ENCODE measurements at places on chromosomes 12 and 14. TPM values are rescaled to one million over a fixed set of nuclear protein-coding genes. Genes with fewer than 3 reads are reported as not detected.

C12orf50 gene
- not detected for total RNA-seq

PTPRQ gene
- not detected for total RNA-seq

GARIN6 gene
- total RNA-seq, result not detected

TSPAN19 gene
- total RNA-seq, result 0.32 TPM

C1QL4 gene
- total RNA-seq, result 8.1 TPM

SELPLG gene
- 1.2 TPM for total RNA-seq

KRT5 gene
- total RNA-seq, result 0.44 TPM

MYF5 gene
- total RNA-seq, result not detected

IFI27L2 gene
- total RNA-seq, result 42.9 TPM

TAS2R43 gene
- not detected for total RNA-seq

C12orf54 gene
- total RNA-seq, result not detected

SDR9C7 gene
- not detected for total RNA-seq

OLR1 gene
- total RNA-seq, result 0.12 TPM

ORAI1 gene
- 20.2 TPM for total RNA-seq

USP44 gene
- total RNA-seq, result 0.17 TPM

TFCP2 gene
- total RNA-seq, result 31.6 TPM

RNASE4 gene
- total RNA-seq, result 3.9 TPM

FOXA1 gene
- 1.3 TPM for total RNA-seq

CGRRF1 gene
- 15.9 TPM for total RNA-seq

EPYC gene
- total RNA-seq, result not detected

VRTN gene
- total RNA-seq, result 0.10 TPM

MGST1 gene
- total RNA-seq, result 111 TPM

ATG2B gene
- 6.4 TPM for total RNA-seq

WSCD2 gene
- total RNA-seq, result 0.05 TPM

HSP90B1 gene
- total RNA-seq, result 888 TPM

DCN gene
- total RNA-seq, result 3.6 TPM

CDK2 gene
- 90.9 TPM for total RNA-seq

CLEC4A gene
- 0.69 TPM for total RNA-seq

Data from HCT116 (cell line).